Cardiac muscle cell (in vitro differentiated cells and primary cell): ENCODE measurements at places on chromosomes 1 and 21.

DNA sequence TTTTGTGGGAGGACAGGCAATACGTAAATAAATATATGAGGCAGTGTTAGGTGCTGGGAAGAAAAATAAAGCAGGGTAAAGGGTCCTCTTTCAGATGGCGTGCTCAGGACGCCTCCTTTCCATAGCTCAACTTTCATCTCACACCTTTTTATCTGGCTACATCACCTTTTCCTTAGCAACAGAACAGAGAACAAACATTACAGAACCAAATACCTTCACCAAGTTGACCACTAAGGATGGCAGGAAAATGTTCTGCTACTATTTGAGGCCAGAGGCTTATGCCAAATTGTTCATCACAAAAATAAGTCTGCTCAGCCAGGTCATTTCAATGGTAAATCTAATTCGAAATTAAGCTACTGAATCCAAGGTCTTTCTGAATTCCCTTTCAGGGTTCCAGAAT lies 149.2 kb upstream of the C1orf21 start:
- no peaks in the 10 kb centered on the region for H3K27me3 ChIP-seq
- H3K36me3 ChIP-seq, result no peaks in the 10 kb centered on the region
- H3K4me1 ChIP-seq, result peaks cover 7% of the 10 kb centered on the region
- no peak overlapping the region for H3K4me3 ChIP-seq

DNA sequence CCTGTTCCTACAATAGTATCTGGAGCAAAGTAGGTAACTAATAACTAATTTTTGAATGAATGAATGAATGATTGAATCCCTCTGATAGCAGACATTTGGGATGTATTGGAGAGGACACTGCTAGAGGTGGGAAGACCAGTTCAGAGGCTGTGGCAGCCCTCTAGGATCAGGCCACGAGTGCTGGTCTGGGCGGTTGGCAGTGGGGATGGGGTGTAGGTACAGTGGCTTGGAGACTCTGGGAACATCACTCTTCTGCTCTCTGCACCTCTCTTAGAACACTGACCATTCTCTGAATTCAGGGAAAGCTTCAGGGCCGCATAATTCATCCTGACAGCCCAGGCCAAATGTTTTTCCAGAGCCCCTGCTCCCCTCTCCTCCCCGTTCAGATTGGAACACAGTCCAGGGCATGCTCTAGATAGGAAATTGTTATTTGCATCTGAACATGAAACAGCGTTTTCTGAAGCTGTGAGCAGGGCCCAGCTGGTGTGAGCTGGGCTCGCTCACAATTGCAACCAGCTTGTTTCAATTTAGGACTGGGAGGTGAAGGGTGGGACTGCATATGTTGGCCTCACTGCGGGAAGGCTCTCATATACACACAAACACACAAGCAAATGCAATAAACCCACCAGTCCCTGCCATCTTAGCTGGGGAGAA lies 253.1 kb upstream of the USP24 start:
- H3K4me3 ChIP-seq, result no peak overlapping the region
- H3K27me3 ChIP-seq, result no peaks in the 10 kb centered on the region
- H3K36me3 ChIP-seq, result no peaks in the 10 kb centered on the region
- H3K4me1 ChIP-seq, result no peaks in the 10 kb centered on the region

- H3K27ac ChIP-seq, result no peak overlapping the region
- no peaks in the 10 kb centered on the region for H3K36me3 ChIP-seq
- no peaks in the 10 kb centered on the region for H3K27me3 ChIP-seq
- H3K4me1 ChIP-seq, result peaks cover 10% of the 10 kb centered on the region
- no peak for DNase-seq
These were observed 129.2 kb downstream of the PTPN14 start for GRCh38 chr1:214422137-214422671.

DNA sequence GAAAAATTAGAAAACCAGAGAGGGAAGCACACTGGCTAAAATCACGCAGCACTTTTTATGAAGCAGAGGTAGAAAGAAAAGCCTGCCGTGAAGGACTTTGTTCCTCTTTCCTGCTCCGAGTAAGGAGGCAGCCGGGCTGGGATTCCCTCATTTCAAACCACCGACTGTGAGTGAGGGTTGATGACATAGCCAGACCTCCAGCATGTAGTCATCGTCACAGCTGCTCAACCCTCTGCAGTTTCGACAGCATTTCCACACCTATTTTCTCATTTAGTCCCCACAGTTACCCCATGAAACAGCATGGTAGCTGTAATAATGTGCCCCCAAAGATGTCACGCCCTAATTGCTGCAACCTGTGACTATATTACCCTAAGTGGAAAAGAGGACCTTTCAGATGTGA lies 35.3 kb downstream of the FCRL5 start:
- H3K4me1 ChIP-seq, result no peaks in the 10 kb centered on the region
- H3K27ac ChIP-seq, result no peak overlapping the region
- H3K36me3 ChIP-seq, result no peaks in the 10 kb centered on the region

DNA sequence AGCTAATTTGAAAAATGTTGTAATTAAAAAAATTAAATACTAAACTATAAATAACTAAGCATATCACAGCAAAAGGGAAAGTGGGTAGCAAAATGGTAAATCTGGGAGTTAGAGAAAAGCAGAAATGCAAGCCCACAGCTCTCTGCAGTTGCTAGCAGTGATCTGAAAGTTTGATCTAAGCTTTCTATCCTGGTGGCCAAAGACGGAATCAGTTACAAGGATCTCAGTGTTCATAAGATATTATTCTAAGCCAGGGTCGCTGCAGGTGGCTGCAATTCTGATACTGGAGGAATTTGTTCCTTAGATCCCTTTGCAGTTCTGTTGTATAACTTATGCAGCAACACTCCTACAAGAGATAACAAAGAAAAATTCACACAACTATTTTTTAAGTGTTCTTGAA lies 363.7 kb downstream of the SETD4 start:
- DNase-seq, result no peak
- peaks cover 6% of the 10 kb centered on the region for H3K27me3 ChIP-seq
- H3K4me1 ChIP-seq, result peaks cover 10% of the 10 kb centered on the region

- H3K4me1 ChIP-seq, result no peaks in the 10 kb centered on the region
- DNase-seq, result no peak
- H3K4me3 ChIP-seq, result no peak overlapping the region
- no peaks in the 10 kb centered on the region for H3K27me3 ChIP-seq
These were observed 1240.7 kb downstream of the BRINP3 start for GRCh38 chr1:189237008-189237407.

- no peak overlapping the region for H3K4me3 ChIP-seq
- DNase-seq, result no peak
- no peaks in the 10 kb centered on the region for H3K27me3 ChIP-seq
- peaks cover 19% of the 10 kb centered on the region for H3K4me1 ChIP-seq
- H3K27ac ChIP-seq, result no peak overlapping the region
- H3K36me3 ChIP-seq, result no peaks in the 10 kb centered on the region
These were observed 5.0 kb downstream of the KDM5B start for GRCh38 chr1:202802998-202803932.

DNA sequence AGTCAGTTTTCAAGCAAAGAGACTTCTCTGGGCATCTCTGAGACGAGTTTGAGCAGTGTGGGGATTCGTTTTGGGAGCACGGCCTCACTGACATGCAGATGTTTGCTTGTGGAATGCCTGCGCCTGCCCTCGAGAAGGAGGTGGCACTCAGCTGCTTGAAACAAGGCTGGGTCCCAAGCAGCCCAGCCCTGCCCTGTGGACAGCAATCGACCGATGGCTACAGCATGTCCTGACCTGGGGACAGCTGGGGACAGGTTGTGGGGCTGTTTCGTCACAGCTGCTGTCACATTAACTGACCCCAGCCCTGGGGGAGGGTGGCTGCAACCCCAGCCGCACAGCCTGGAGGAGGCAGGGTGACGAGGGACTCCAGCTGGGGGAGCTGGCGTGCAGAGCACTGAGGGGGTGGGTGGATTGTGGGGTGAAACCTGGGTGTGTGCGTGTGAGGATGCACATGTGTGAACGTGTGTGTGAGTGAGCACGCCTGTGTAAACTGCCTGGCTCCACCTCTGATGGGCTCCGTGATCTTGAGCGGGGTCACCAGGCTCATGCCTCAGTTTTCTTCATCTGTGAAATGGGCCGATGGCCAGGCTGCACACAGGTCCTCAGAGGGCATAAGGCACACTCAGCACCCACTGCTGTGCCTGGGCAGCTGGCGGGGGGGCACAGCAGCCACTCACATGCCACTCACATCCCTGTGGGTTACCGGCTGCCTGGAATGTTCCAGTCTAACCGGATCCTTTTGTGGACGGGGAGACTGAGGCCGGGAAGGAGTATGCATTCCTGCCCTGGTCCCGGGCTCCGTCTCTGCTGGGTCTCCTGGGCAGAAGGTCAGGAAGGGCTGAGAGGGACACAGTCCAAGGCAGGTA lies 49.3 kb downstream of the COL18A1 start:
- H3K36me3 ChIP-seq, result no peaks in the 10 kb centered on the region
- H3K27me3 ChIP-seq, result no peaks in the 10 kb centered on the region
- peak overlapping the region; percentile 48 for H3K27ac ChIP-seq
- H3K4me1 ChIP-seq, result no peaks in the 10 kb centered on the region
- H3K4me3 ChIP-seq, result no peak overlapping the region
- no peak for DNase-seq

DNA sequence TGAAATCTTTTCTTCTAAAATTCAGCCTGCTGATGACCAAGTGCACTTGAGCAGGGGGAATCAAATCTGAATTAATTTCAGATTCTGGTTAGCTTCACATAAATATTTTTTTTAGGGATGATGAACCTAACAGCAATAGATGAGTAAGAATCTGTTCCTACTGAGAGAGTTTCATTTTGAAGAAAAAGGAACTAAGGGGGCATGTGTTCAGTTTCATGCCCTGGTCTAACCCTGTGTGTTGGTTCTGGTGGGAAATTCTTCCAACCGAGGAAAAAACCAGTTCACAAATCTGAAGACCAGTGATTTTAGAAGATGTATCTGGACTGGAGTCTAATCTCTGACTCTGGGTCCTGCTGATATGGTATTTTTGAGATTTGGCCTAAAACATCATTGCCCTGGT lies 13.7 kb downstream of the SELL start:
- DNase-seq, result no peak
- peaks cover 21% of the 10 kb centered on the region for H3K27me3 ChIP-seq
- no peaks in the 10 kb centered on the region for H3K4me1 ChIP-seq
- H3K27ac ChIP-seq, result no peak overlapping the region

- no peak overlapping the region for H3K4me3 ChIP-seq
- no peaks in the 10 kb centered on the region for H3K36me3 ChIP-seq
- H3K27ac ChIP-seq, result no peak overlapping the region
These were observed 127.0 kb upstream of the VAMP3 start for GRCh38 chr1:7644086-7644485.

DNA sequence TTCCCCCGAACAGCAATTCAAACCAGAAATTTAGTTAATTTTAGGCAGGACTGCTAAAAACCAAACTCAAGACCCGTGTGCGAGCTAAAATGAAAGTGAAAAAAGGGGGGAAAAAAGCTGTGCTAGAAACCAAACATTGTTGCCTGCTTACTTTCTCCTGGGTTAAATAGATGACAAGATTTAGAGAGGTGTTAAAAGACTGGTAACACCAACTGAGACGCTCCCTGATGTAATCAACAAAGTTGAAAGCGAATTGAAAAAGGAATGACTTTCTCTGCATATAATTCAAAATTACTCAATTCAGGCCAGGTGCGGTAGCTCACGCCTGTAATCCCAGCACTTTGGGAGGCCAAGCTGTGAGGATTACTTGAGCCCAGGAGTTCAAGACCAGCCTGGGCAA lies 6.8 kb downstream of the CDCA8 start:
- no peak overlapping the region for H3K27ac ChIP-seq
- peaks cover 19% of the 10 kb centered on the region for H3K36me3 ChIP-seq
- no peaks in the 10 kb centered on the region for H3K27me3 ChIP-seq
- no peaks in the 10 kb centered on the region for H3K4me1 ChIP-seq
- no peak for DNase-seq
- H3K4me3 ChIP-seq, result no peak overlapping the region

- no peaks in the 10 kb centered on the region for H3K27me3 ChIP-seq
- no peaks in the 10 kb centered on the region for H3K4me1 ChIP-seq
- no peak overlapping the region for H3K27ac ChIP-seq
These were observed 21.9 kb downstream of the RGS2 start for GRCh38 chr1:192830595-192831246.

GRCh38 chr1:50080904-50081586 lies 27.7 kb upstream of the ELAVL4 start:
- H3K36me3 ChIP-seq, result no peaks in the 10 kb centered on the region
- no peak overlapping the region for H3K27ac ChIP-seq
- no peak for DNase-seq
- H3K4me1 ChIP-seq, result no peaks in the 10 kb centered on the region
- H3K4me3 ChIP-seq, result no peak overlapping the region
- no peaks in the 10 kb centered on the region for H3K27me3 ChIP-seq

- no peaks in the 10 kb centered on the region for H3K4me1 ChIP-seq
These were observed 2.8 kb downstream of the VPS72 start for GRCh38 chr1:151187205-151187604.

GRCh38 chr1:96306809-96307560 lies 414.6 kb upstream of the PTBP2 start:
- H3K27me3 ChIP-seq, result no peaks in the 10 kb centered on the region
- peak; percentile 63 for DNase-seq
- no peaks in the 10 kb centered on the region for H3K36me3 ChIP-seq

DNA sequence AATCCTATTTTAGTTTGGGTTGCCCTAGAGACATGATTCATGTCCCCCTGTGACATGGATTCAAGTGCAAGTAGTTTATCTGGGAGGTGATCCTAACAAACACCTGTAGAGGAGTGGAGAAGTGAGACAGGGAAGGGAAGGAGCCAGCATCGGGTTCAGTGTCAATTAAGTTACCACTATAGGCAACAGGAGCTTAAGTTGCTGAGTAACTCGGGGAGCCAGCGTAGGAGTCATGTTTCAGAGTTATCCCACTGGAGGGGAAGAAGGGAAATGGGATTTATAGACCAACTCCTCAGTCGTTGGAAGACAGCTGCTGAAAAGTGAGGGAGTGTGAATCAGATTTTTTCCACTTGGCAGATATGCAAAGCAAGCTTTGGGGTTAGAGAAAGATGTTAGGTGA lies 54.9 kb downstream of the SLC30A7 start:
- no peaks in the 10 kb centered on the region for H3K27me3 ChIP-seq
- peak overlapping the region; percentile 8 for H3K27ac ChIP-seq
- peaks cover 17% of the 10 kb centered on the region for H3K4me1 ChIP-seq
- DNase-seq, result peak; percentile 25
